Stimulated activated CD8-positive, alpha-beta memory T cell treated with anti-CD3 and anti-CD28 coated beads, Interleukin-15, amount 100 ng/mL, for 1 hour (primary cell): ENCODE measurements at places on chromosomes 1 and 21.

DNA sequence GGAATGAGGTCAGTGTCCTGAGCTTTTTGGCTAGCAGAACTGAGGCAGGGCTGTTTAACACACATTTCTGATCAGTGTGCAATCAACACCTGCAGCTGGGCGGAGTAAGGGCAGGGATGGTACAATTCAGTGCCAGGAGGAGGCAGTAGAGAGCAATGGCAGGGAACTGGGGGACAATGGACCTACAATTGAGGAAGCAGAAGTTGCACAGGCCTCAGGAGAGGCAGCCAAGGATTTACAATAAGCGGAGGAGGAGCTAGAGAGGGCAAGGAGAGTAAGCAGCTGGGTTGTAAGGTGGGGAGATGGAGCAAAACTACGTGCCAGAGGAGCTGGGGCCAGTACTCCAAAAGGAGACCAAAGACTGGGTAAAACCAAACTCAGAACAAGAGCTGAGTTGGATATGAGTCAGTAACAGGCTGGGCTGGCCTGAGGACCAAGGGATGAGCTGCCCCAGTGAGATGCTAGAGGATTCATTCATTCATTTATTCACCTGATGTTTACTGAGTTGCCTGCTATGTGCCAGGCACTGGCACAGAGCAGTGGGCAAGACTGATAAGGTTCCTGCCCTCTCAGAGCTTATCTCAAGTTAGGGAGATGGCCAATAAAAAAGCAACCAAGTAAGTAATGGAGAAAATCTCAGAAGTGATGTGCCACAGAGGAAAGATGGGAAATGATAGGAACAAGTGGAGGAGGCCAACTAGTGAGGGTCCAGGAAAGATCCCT, 10.4 kb upstream of the GALE start:
- DNase-seq, result no peak

- no peak for DNase-seq
Measured at GRCh38 chr1:151401125-151401788, 1.9 kb downstream of the PSMB4 start.

DNA sequence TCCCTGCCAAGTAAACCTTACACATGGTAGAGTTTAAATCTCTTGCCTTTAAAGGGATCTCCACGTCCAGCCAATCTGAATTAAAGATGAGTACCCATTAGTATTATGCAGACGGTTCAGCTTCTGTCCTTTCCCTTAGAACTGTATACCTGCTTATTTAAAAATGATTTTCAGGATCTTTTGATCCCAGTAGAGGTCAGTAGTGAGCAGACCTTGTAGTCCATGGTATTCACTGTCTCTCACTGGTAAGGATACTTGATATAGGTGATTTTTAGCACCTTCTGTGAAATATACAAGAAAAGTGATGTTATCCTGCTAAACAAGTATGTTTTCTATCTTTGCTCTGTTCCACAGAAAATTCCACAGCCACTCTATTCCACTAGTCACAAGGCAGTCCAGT, 1211.6 kb upstream of the ADGRL4 start:
- DNase-seq, result no peak

DNA sequence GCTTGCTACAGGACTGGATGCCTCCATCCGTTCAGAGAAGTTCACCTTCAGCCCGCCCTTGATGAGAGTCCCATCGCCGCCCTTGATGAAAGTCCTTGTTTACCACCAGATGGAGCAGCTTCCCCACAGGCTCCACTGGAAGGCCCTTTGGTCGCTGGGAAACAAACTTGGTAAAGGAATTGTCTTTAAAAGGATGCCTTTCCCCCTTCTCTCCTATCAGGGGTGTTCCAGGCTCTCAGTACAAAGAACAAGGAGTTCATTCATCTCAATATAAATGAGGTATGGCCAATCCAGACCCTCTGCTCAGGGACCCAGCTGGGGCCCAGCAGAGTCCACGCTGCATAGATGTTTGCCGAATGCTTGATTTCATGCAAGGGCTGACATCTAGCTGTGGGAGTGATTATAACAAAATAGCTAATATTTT, 50.8 kb downstream of the CAPN9 start:
- no peak for DNase-seq

DNA sequence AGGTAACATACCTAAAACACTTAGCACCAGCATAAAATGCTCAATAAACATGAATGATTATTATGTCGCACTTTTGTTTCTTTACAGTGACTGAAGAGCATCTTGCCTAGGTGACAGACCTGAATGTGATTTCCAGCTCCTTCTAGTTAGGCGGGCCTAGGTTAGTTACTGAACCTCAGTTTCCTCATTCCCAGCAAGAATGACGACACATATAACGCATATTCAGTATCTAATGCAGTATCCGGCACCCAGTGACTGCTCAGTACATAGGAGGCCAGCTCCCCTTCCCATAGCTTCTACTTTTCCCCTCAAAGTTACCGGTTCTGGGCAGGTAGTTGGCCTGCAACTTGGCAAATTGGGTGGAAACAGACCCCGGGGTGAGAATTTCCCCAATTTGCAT, 763 bp downstream of the AUNIP start:
- no peak for DNase-seq

DNA sequence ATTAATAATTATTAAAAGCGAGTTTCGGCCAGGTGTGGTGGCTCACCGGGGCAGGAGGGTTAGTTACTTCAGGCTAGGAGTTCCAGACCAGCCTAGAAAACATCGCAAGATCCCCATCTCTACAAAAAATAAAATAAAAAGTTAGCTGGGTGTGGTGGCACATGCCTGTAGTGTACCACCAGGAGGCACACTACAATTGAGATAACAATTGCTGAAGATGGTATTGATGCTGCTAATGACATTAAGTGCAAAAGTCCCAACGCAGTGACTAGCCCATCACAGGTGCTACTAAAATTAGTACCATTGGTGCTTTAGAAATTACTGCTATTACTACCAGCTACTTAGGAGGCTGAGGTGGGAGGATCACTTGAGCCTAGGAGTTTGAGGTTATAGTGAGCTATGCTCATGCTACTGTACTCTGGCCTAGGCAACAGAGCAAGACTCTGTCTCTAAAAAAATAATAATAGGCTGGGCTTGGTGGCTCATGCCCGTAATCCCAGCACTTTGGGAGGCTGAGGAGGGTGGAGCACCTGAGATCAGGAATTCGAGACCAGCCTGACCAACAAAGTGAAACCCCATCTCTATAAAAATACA, 156.6 kb downstream of the GREM2 start:
- DNase-seq, result no peak

GRCh38 chr1:14003552-14003951, 303.6 kb downstream of the PRDM2 start:
- no peak for DNase-seq

GRCh38 chr1:85460555-85461088, 4.3 kb downstream of the DDAH1 start:
- DNase-seq, result no peak

- no peak for DNase-seq
Measured at GRCh38 chr21:36904093-36904666, 62.3 kb downstream of the HLCS start.

GRCh38 chr1:100461222-100461621, 76.7 kb upstream of the GPR88 start:
- no peak for DNase-seq

- DNase-seq, result no peak
Measured at GRCh38 chr1:150076066-150076465, 8.5 kb downstream of the VPS45 start.

GRCh38 chr21:36729310-36729970, 30.5 kb downstream of the SIM2 start:
- DNase-seq, result no peak

- DNase-seq, result no peak
Measured at GRCh38 chr1:214472364-214472763, 79.0 kb downstream of the PTPN14 start.

DNA sequence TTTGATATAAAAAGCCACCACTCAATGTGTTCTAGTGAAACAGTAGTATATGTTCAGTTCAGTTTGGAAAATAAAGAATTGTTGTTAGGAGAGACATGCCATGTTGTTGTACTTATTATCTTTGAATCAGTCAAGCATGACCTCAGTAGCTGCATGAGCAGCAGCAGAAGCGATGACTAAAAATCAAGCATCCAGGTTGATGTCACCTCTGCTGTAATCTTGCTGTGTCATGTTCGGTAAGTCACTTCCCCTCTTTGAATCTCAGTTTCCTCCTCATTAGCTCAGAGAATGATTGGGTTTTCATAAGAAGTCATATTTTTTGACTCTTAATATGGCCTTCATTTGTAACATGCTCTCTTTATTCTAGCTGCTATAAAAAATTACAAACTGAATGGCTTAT, 428.4 kb upstream of the B3GALT2 start:
- no peak for DNase-seq

GRCh38 chr1:216826214-216826613, 103.0 kb upstream of the ESRRG start:
- no peak for DNase-seq

DNA sequence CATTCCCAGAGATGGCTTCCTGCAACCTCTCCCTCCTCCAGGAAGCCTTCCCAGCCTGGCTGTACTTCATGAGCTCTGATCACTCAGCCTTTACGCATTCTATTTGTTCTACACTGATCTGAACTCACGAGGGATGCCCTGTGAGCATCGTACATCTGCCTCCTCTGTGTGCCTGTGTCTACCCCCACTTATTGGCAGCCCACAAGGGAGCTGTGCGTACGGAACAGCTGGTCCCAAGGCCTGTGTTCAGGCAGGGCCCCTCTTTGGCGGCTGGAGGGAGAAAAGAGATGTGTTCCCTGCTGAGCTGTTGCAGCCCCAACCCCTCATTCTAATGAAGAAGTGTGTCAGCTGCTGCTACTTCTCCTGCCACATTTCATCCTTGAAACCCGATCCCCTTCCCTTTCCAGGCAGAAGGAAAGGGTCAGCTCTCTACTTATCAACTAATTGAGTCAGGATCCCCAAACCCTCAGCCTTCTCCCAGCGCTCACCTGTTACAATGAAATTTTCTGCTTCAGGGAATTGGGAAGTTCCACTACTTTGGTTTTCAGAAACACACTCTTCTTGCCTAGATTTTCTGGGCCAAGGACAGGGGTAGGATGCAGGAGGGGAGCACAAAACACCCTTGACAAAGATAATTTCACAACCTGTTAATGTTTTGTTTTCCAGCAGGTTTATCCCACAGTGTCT, 3.2 kb downstream of the INKA2 start:
- no peak for DNase-seq

GRCh38 chr21:33174756-33175155, 55.0 kb upstream of the IFNAR2 start:
- no peak for DNase-seq

GRCh38 chr1:22575532-22576149, 12.4 kb downstream of the EPHA8 start:
- no peak for DNase-seq

GRCh38 chr1:37059346-37059745, 25.0 kb upstream of the GRIK3 start:
- no peak for DNase-seq

- no peak for DNase-seq
Measured at GRCh38 chr1:57925226-57925625, 501.4 kb upstream of the DAB1 start.

GRCh38 chr21:29434081-29434480, 135.4 kb downstream of the BACH1 start:
- no peak for DNase-seq

- no peak for DNase-seq
Measured at GRCh38 chr1:8419861-8420260, 101.9 kb downstream of the SLC45A1 start.

- no peak for DNase-seq
Measured at GRCh38 chr1:15410223-15410883, 665 bp downstream of the EFHD2 start.

- no peak for DNase-seq
Measured at GRCh38 chr1:205716371-205717132, 33.4 kb downstream of the NUCKS1 start.

GRCh38 chr1:238639861-238640260, 746.5 kb upstream of the CHRM3 start:
- DNase-seq, result no peak

DNA sequence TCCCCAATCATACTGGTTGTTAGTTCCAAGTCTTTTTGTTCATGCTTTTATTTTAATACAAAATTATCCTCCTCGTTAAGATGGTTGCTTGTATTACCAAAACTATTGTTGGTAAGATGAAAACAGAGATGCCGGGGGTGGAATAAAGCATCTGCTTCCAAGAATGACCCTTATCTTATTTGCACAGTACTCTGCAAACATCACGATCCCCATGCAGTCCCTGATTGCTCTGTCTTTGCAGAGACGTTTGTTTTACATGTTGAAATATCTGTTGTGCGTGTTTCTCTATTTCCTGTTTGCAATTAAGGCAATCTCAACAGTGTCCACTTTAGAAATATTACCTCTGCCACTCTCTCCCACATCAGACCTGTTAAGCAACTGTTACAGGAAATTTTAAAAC, 141.3 kb upstream of the NCAM2 start:
- DNase-seq, result no peak

DNA sequence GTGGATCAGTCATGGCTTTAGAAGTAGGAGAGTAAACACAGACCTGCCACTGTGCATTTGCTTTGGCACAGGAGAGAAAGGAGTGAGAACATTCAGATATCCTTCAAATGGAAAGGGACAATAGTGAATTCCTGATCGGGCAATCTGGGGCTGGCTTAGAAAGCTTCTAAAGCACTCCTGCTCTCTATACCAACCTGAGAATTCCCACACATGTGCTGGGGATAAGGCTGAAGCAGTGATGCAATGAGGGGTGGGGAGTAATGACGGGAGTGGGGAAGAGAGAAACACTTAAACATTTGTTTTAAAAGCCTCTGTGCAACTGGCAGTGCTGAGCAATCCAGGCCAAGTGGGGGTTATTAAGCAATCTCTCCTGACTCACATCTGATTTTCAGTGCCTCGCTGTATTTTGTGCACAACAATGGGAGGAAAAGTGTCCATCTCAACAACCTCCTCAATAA, 108.8 kb downstream of the KIAA0319L start:
- no peak for DNase-seq

- no peak for DNase-seq
Measured at GRCh38 chr1:94627771-94628498, 86.4 kb upstream of the F3 start.

DNA sequence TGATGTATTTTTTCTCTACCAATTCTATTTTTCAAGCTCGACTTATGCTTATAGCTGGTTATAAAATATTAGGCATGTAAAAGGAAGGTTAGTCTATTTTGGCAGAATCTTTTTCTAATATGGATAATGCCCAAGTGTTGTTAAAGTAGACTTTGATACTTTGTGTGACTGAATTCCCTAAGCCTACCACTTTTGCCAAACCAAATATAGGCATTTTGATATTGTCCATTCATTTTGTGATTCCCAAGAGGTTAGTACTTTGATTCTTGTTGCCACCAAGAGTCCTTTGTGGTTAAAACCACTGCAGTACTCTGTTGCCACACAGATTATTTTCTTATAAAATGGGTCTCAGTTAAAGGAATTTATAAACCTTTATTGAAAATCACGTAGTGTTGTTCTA, 4.2 kb downstream of the WDR3 start:
- DNase-seq, result no peak

DNA sequence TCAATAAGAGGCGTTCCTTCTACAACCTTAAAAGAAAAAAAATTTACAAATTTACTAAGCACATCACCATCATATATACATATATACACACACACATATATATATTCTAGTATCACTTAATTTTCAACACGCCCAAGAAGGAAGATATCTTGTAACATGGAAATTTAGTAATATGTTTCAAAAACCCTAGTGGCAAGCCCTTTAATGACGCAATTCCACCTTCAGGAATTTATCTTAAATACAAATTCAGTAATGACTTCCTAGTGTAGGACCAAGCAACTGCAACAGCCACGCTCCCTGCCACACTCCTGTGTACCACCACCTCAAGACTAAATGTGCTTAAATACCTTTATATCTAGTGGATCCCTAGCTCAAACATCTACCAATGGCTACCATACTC, 12.5 kb downstream of the LBR start:
- no peak for DNase-seq

GRCh38 chr1:216034506-216034905, 388.7 kb downstream of the USH2A start:
- DNase-seq, result no peak

GRCh38 chr1:914131-914890, 9.4 kb upstream of the SAMD11 start:
- no peak for DNase-seq
